Stimulated activated CD8-positive, alpha-beta memory T cell treated with anti-CD3 and anti-CD28 coated beads, Interleukin-4, amount 100 ng/mL, for 4 hours (primary cell): ENCODE measurements at places on chromosomes 12 and 14.

- no peak for DNase-seq
Observed at GRCh38 chr12:14322403-14322802, 43.1 kb upstream of the ATF7IP start.

DNA sequence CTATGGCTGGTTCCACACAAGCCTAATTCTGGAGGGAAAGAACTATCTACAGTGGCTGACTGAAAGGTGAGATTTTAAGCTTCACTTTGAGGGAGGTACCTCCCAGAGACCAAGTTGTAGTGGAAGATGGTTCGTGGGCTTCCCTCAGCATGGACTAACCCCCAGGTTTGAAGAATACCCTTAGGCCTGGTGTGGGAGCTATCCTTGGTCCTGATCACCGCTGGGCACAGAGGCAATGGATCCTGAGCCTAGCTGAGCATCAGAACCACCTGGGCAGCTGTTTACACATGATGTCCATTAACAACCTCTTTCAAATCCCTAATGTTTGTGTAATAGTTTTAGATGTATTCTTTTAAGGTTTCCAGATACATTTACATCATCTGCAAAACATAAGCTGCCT lies 10.3 kb downstream of the DAO start:
- no peak for DNase-seq

DNA sequence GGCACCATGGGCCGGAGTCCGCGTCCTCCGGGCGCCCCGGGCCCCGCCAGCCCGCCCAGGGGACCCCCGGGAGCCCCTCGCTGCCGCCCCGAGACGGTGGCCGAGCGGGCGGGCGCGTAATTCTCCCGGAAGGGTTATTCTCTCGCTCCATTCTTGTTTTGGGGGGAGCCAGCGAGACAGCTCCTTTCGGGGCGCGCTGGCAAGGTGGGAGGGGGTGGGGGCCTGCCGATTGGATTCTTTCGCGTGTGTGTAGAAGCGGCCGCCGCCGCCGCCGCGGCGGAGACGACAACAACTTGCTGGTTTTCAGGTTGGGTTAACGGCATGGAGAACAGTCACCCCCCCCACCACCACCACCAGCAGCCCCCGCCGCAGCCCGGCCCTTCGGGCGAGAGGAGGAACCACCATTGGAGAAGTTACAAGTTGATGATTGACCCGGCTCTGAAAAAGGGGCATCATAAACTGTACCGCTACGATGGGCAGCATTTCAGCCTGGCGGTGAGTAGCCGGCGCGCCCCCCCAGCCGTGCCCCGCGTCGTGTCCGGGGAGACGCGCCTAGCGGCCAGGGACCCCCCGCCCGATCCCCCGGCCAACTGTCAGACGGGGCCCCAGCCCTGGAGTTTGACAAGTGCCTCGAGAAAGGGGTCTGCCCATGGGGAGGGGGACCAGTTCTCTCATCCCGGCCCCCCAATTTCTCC lies 755 bp downstream of the SETD1B start:
- DNase-seq, result no peak

- DNase-seq, result no peak
Observed at GRCh38 chr12:13772264-13772663, 209.1 kb downstream of the GRIN2B start.

- no peak for DNase-seq
Observed at GRCh38 chr14:82239223-82239622, 705.6 kb upstream of the SEL1L start.

- DNase-seq, result no peak
Observed at GRCh38 chr12:101256266-101256665, 23.6 kb upstream of the UTP20 start.

DNA sequence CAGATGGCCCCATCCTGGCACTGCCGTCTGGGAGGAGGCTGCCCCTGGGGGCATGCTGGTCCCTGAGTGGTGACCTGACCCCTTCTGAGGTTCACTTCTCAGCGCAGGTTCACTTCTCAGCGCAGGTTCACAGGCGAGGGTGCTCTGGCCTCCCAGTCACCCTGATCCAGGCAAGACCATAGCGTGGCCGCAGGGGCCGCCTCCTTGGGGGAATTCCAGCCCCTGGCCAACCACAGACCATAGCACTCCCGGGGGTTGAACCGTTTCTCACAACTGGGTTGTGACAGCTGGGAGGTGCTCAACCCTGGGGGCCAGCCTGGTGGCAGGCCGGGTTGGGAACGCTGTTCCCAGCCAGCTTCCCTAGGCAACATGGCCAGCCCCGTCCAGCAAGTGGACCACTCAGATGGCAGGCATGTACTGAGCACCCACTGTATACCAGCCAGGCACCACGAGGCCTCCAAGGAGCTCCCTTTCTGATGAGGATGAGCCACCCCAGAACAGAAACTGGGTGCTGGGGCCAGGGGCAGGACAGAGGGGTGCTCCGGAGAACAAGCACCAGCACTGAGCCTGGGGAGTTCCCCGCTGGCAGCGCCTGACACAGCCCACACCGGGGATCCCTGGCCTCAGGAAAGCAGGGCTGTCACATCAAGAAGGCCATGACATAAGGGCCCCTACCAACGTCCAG lies 28.3 kb upstream of the ZFP36L1 start:
- DNase-seq, result no peak

- DNase-seq, result no peak
Observed at GRCh38 chr12:24233519-24234246, 284.2 kb upstream of the SOX5 start.

DNA sequence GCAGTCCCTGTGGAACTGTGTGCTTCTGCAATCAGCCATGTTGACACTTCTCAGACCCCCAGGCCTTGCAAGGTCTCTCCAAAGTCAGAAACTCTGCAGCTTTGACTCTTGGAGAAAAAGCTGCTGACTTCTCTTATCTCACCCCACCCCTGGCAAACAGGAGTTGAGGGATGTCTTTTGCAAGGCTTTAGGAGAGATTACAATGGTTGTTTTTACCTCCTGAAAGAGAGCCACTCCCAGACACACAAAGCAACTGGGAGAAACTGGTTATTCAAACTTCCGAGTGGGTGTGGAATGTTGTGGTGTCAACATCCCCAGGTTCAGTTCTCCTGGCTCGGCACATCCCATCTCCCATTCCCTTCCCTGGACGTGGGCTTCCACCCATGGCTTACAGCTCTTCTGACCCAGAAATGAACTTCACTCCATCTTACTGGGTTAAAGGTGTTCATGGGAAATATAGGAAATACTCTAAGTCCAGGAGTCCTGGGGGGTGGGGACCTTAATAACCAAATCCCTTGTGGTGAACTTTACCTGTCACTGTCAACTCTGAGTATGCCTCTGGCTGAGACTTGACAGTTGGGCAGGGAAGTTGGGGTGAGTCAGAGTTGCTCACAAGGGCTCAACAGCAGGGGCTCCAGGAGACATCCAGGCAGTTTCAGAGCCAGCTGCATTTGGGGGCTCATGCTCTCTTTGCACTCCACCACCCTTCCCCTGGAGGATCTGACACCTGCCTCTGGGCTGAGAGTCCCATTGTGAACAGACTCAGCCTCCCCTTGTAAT lies 41.9 kb downstream of the CCDC177 start:
- DNase-seq, result no peak

GRCh38 chr14:89479802-89480201 lies 62.8 kb upstream of the FOXN3 start:
- DNase-seq, result no peak

DNA sequence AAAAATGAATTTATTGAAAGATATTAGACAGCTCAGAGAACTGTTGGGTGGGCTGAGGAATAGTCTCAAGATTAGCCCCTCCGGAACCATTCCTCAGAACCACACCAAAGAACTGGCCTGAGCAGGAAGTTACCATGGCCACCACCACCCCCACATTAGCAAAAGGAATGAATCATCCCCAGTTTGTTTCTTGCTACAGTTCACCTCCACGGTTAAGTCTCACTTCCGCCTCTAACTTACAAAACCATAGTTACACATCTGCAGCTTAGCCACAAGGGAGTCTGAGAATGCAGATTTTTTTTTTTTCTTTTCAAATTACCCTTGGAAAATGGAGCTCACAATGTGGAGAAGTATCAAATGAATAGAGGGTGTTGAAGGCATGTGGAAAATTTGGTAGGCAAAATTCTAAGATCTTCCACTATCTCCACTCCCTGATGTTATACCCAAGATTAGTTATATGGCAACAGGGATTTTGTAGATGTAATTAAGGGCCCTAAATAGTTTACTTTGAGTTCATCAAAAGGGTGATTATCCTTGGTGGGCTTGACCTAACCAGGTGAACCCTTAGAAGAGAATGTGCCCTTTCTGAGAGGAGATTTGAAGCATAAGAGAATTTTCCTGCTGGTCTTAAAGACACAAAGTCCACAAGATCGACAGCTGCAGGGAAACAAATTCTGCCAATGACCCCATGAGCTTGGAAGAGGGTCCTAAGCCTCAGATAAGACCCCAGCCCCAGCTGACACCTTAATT lies 129.8 kb upstream of the KRR1 start:
- peak; percentile 9 for DNase-seq

GRCh38 chr14:63996016-63996415 lies 143.2 kb downstream of the SYNE2 start:
- no peak for DNase-seq

DNA sequence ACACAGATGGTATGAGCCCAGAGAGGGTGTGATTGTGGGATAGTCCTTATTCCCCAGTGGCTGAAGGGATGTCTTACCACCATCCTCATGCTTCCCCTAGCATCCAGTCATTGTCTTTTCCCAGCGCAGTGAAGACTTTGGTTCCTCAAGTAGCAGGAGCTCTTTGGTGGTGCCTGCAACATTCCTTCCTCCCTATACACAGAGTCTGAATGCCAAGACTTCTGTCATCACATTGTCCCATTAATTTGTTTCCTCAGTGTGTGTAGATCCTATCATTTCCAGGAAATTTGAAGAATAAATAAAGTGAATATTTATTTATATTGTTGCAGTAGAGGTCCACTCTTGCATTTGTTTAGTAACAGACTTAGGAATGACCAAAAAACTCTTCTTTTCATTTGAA lies 147.2 kb downstream of the DACT1 start:
- DNase-seq, result no peak

- DNase-seq, result no peak
Observed at GRCh38 chr12:51906430-51907082, 748 bp upstream of the ACVRL1 start.

DNA sequence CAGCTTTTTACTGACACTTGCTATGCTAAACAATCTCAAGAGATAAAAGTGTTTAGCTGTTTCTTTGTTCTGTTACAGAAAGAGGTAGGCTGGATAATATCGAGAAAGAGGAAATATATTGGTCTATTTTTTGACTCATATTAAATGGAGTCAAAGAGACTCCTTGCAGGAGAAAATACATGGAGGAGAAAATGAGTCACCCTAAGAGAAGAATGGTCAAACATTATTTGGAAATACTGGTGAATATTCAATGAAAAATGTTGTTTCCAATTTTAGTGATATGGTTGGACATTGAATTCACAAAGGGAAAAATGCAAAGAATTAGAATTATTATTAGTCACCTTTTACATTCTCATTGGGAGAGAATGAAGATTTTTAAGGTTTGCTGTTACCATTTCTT lies 3.2 kb downstream of the KCNJ8 start:
- DNase-seq, result no peak

GRCh38 chr12:123089631-123090353 lies 61.1 kb downstream of the PITPNM2 start:
- DNase-seq, result no peak

DNA sequence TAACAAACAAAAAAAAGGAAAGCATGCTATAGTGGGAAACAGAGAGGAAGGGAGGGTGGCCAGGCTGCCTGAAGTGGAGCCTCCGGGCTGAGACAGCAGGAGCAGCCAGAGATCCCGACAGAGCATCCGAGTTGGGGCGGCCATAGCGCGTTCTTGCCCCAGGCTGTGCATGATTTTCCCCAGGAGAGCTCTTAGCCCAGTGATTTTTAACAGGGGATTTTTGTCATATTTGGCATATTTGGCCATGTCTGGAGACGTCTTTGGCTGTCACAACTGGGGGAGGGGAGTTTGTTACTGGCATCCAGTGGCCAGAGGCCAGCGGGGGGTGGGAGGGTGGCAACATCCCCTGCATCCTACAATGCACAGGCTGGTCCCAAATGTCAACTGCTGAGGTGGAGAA lies 23.6 kb downstream of the BDKRB1 start:
- no peak for DNase-seq

DNA sequence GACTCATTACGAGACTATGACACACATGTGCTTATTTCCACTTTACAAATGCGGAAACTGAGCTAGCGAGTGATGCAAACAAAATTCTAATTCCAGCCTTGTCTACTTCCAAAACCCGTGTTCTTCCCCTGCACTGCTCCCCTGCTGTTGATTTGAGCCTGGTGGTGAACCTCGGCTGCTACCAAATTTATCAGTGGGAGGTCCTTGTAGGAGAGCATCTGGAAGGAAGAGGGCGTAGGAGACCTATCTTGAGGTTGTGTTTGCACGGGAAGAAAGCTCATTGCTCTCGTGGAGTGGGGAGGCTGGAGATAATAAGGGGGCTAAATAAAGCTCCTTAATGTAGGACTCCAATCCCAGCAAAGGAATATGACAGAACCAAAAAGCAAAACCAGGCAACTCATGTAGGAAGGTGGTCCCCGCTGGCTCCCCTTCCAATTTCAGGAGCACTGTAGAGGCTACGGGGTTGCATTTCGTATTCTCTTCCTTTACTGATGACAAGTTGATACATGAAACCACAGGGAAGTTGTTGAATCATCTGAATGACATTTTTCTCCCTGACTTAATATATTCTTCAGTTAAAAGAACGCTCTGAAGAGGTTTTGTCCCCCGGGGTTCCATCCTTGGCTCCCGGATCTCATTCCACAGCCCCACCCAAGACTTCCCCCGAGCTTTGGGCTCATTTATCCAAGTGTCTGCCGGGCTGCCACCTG lies 52.6 kb downstream of the FZD10 start:
- DNase-seq, result no peak

GRCh38 chr14:53855127-53855526 lies 101.5 kb downstream of the BMP4 start:
- DNase-seq, result no peak

GRCh38 chr12:16833376-16834015 lies 227.5 kb upstream of the LMO3 start:
- no peak for DNase-seq

GRCh38 chr12:131829791-131830334 lies 1.7 kb downstream of the MMP17 start:
- no peak for DNase-seq

DNA sequence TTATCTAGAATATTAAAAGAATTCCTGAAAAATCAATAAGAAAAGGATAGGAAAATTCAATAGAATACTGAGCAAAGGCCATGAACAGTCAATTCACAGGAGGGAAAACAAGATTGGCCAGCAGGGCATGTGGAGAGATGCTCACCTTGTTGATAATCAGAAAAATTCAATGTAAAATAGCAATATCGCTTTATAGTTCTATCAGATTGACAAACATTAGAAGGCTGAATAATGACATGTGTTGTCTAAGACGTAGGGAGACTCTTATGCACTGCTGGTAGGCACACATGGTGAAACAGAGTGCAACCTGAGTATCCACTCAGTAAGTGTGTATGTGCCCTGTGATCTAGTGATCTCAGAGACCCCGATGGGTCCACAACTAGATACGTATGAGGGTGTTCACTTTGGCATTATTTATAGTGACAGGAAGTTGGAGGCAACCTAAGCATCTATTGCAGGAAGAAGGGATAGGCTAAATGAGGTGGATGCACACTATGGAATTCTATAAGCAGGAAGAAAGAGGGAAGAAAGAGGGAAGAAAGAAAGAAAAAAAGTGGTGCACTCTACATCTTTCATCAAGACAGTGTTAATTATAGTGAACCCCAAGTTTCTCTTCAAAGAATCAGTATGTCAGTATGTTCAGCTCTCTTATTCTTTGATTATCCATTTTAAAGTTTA lies 3.8 kb upstream of the ANKRD33 start:
- DNase-seq, result no peak

GRCh38 chr14:28678887-28679286 lies 87.7 kb upstream of the FOXG1 start:
- no peak for DNase-seq

GRCh38 chr14:61997161-61997560 lies 234.9 kb downstream of the SNAPC1 start:
- DNase-seq, result no peak
